Left forelimb (tissue), 1 donor: ENCODE measurements at places on chromosomes 5 and 9.
A peak's percentile ranks its signal among the peaks of the same experiment; 100 is the strongest.

DNA sequence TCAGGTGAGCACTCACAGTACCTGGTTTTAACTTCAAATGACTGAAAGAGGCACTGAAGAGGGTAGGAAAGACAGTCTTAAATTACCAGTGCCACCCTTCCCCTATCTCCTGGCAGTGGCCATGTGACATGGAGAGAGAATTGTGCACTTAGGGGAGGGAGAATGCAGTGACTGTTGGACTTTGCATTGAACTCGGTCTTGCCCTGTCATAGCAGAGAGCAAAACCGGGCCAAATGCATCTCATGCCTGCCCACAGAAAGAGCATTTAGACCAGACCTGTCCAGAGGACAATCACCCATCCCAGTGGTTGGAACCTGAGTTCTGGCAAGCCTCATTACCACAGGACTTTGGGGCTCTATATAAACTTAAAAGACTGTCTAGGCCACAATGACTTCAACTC lies 211.8 kb upstream of the SH3GL2 start:
- no peak for DNase-seq

GRCh38 chr5:173050791-173051190 lies 5.4 kb upstream of the CREBRF start:
- no peak for DNase-seq

- DNase-seq, result no peak
These were observed 59.8 kb downstream of the KIAA1958 start for GRCh38 chr9:112546149-112547012.

- DNase-seq, result no peak
These were observed 869.0 kb downstream of the TLE4 start for GRCh38 chr9:80440724-80441123.

DNA sequence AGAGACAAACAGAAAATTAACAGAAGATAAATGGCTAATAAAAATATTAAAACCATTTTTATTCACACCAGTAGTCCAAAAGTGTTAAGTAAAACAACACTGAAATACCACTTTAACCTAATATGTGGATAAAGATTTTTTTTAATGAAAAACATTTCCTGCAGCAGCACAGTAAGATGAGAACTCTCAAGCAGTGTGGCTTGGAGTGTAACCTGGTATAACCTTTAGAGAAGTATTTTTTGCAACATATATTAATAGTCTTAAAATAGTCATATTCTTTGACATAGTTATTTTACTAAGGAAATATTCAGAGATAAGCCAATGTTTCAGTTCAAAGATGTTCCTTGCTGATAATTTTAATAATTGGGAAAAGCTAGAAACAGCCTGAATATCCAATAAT lies 644.4 kb downstream of the PDE4D start:
- DNase-seq, result no peak

- no peak for DNase-seq
These were observed 1480.0 kb upstream of the NUDT12 start for GRCh38 chr5:105042623-105043022.

DNA sequence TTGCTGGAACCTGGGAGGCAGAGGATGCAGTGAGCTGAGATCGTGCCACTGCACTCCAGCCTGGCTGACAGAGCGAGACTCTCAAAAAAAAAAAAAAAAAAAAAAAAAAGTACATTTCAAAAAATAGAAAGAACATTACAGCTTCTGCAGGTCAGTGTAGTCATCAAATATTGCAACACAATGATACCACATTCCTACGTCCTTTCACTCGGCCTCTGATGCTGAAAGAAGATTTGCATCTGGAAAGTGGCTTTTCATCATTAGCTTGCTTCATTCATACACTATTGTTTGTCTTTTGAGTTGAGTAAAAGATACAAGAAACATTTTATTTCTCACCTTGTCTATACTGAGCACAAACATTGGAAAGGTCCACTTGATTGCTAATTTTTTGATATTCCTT lies 59.6 kb upstream of the CPLANE1 start:
- no peak for DNase-seq

- no peak for DNase-seq
These were observed 140.5 kb downstream of the DIRAS2 start for GRCh38 chr9:90502134-90502533.

GRCh38 chr9:34343090-34343489 lies 13.7 kb downstream of the NUDT2 start:
- no peak for DNase-seq

GRCh38 chr9:138009803-138010690 lies 132.5 kb downstream of the CACNA1B start:
- peak; percentile 62 for DNase-seq

GRCh38 chr9:36721846-36722588 lies 149.3 kb downstream of the MELK start:
- DNase-seq, result no peak

GRCh38 chr9:79507801-79508200 lies 64.0 kb upstream of the TLE4 start:
- no peak for DNase-seq

DNA sequence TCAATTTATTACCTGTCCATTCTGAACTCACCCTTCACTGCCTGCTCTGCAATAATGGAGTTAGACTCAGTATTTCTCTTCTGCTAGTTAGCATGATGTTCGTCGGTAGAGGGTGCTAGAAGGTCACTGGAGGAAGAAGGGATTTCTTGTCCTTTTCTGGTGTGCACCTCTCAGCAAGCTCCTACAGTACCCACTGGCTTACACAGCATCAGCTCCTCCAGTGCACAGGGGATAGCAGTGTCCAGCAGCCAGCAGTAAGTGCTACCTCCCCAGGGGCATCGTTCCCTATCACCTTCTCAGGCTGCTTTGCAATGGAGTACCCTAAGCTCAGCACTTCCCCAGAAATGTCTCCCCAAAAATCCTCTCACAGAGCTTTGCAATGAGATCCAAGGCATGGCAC lies 45.9 kb upstream of the APC start:
- DNase-seq, result no peak

DNA sequence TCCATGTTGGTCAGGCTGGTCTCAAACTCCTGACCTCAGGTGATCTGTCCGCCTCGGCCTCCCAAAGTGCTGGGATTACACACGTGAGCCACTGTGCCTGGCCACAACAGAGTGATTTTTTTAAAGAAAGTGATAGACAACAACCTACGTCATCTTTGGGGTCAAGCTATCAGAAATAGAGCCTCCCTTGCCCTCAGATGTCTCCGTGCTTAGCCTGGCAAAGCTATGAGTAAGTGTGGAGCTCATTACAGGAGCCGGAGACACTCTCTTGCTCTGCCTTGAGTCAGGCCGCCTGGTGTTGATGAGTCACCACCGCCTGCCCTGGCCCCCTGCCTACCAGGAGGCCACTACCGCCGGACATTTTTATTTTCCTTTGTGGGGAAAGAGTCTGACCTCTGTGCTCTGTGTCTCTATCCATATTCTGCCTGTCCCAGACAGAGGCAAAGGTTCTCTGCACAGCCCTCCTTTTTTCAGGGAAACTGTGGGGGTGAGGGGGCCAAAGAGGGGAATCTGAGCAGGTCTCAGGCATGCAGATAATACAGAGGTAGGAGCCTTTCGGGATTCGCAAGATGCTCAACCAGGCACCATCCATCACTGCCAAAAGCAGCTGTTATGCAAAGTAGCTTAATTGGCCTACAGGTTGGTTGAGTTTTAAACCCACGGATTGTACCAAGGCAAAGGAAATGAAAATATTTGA lies 123.7 kb upstream of the CPEB4 start:
- DNase-seq, result peak; percentile 70

- no peak for DNase-seq
These were observed 26.2 kb downstream of the ZNF474 start for GRCh38 chr5:122155546-122155945.

DNA sequence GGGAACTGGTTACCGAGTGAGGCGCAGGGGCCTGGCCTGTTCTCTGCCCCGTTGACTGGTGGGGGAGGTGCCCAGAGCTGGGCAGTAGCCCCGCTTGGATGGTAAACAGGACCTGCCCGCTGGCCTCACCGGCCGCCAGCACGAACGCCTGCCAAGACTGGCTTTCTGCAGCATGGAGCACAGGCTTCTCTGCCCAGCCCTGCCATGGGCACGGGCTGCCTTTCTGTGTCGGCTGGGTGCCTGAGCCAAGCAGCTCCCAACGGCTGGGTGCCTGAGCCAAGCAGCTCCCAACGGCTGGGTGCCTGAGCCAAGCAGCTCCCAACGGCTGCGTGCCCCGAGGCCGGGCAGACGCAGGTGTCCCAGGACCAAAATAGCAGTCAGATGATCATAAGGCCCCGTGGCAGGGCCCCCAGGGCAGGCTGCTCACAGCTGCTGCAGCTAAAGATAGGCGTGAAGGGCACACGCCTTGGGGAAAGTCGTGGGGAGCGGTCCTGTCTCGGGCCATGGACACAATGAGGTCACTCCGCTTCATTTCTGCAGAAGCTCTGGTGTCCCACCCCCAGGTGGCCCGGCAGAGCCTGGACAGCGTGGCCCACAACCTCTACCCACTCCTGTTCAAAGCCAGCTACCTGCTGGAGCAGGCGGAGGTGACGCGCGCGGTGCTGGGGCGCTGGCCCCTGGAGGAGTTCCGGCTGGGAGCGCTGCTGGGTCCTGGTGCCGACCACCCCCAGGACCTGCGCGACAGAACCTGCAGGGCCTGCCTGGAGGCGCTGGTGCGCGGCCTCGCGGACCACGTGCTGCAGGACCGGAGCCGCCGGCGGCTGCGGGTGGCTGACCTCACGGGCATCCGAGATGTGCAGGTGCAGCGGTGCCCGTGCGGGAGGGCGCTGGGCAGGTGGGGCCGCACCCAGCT lies at the start of gene LRRC14B:
Gene LRRC14B, plus strand, starts transcription at position 460 of the 913 bp plus-strand sequence. Its CDS starts 44 bp downstream, at position 504.
- no peak for DNase-seq

- DNase-seq, result no peak
These were observed 167.4 kb downstream of the SLIT3 start for GRCh38 chr5:169133531-169133930.

- DNase-seq, result no peak
These were observed 20.4 kb upstream of the TRIM52 start for GRCh38 chr5:181281077-181281983.

DNA sequence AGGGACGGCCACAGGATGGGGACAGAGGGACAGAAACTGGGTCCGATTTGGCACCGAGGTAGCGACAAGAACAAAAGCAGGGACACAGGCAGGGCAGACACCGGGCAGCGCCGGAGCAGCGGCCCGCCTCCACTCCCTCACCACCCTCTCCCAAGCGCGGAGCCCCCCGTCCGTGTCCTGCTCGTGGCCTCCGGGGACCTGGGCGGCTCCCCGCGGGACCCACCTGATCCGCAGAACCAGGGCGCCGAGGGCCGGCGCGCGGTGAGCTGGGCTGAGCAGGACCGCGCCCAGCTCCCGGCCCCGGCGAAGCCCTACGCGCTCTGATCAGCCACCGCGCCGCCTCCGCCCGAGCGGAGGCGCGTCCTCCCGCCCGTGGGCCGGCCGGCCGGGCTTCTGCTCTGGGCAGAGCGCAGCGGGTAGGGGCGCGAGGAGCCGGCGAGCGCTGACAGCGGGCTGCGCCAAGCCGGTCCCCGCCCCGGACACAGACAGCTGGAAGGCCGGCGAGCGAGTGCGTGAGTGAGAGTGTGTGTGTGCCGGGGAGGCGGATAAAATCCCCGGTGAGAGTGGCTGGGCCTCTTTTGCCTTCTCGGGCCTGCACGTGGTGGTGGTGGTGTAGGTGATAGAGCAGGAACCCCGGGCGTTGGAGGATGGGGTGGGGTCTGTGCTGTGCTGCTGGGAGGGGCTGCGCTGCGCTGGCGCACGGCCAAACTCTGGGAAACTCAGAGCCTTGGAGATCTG lies at the start of gene GGTA1:
Gene GGTA1, minus strand, starts transcription at position 418 of the 738 bp plus-strand sequence. CDS start 31,922 bp downstream, outside the sequence.
- peak; percentile 88 for DNase-seq

DNA sequence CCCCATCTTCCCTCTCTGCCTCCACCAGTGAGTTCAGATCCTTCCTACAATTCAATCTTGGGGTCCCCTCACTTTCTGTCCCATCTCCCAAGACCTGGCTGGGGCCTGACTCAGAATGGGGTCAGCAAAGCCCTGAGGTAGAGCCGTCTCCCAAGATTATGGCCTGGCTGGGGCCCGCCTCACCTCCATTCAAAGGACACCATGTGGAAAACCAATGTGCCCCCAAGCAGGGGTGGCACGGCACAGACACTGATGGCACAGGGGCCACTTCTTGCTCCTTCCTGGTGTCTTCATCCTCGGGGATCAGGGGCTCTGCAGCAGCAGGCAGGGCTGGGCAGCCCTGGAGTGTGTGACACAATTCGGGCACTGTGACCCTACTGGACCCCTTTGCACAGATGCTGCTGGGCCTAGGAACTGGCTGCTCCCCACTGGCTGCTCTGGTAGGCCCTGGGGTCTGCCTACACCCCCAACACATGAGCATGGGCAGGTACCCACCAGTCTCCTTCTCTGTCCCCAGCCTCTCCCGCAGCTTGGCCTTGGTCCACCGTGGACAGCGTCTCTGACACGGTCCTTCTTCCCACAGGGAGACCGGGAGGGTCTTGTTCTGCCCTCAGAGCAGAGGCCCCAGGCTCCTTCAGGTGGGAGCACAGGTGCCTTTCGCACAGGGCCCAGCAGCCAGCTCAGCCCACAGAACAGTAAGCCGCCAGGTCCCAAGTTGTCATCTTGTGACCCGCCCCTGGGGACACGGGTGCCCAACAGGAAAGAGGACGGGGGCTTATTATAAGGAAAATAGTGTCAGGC lies 89.5 kb downstream of the ADAMTS2 start:
- DNase-seq, result peak; percentile 61

DNA sequence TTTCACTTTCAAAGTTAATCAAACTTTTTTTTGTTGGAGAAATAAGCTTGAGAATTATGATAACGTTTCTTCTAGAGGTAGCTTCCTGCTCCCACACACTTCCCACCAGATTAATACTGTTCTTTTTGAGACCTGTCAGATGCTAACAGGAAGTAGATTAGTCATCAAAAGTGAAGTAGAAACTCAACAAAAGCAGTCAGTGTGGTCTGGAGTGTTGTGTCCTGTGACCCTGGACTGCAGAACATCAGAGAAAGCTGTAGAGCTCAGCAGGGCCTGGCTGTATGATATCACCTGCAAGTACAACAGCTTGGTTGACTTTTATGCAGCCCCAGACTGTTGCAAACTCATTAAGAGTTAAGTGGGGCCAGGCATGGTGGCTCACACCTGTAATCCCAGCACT lies 495.7 kb upstream of the CYLC2 start:
- DNase-seq, result no peak

DNA sequence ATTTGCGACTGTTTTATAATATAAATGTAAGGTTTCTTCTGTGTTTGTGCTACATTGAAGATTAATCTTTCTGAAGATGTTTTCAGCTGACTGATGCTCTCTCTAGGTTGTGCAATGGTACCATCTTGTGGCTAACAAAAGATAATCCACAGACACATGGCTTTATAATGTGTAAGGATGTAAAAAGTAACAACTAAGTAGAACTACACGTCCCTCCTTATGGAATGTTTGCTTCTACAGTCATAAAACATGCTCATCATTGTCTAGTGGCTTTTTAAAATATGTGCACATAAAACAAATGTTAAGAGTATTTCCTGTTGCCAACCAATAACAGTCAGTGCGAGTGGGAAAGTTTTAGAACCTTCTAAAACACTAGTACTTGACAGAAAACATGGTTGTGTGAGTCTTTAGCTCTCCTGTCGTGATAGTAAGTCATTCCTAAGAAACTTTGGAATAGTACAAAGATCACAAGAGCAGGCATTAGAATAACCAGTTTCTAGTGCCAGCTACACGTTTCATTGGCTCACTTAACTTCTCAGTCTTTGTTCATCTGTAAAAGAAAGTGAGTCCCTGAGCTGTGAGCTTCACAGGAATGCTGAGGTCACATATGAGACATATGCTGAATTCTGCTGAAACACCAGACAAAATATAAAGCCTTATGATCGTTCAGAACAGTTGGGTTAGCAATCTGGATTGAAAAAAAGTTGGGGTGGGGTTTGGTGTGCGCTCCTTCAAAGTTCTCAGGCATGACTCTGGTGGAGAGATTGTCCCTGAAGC lies 75.7 kb upstream of the GLIS3 start:
- DNase-seq, result no peak

GRCh38 chr9:121376214-121376830 lies 6.3 kb upstream of the STOM start:
- no peak for DNase-seq

- DNase-seq, result no peak
These were observed 220.5 kb downstream of the SH3GL2 start for GRCh38 chr9:17799369-17799768.
